Stimulated activated CD8-positive, alpha-beta memory T cell treated with anti-CD3 and anti-CD28 coated beads, Interleukin-4, amount 100 ng/mL, for 4 hours (primary cell): ENCODE measurements at places on chromosomes 12 and 14.
A peak's percentile ranks its signal among the peaks of the same experiment; 100 is the strongest.

- DNase-seq, result no peak
These were observed at the start of gene NOXRED1 for GRCh38 chr14:77423423-77423822. Gene NOXRED1 (minus strand): TSS chr14:77423523. CDS start chr14:77422889, 634 bp downstream.

DNA sequence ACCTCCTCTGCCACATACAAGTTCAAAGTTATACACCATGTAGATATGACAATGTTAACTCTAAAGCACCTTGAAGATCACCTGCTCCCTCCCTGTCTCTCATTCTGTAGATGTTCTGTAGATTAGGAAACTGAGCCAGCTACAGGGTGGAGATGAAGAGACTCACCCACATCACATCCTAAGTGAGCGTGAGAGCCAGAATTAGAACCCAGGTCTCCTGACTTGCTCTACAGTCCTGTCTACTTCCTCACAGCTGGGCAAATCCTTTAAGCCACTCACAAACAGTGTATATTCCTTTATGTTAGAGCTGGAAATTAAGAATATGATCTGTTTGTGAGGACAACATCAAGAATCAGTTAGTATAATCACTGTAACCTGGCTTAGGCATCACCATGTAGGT, 1.8 kb downstream of the APPL2 start:
- no peak for DNase-seq

- DNase-seq, result peak; percentile 68
These were observed 3.1 kb downstream of the CCND2 start for GRCh38 chr12:4276524-4277204.

DNA sequence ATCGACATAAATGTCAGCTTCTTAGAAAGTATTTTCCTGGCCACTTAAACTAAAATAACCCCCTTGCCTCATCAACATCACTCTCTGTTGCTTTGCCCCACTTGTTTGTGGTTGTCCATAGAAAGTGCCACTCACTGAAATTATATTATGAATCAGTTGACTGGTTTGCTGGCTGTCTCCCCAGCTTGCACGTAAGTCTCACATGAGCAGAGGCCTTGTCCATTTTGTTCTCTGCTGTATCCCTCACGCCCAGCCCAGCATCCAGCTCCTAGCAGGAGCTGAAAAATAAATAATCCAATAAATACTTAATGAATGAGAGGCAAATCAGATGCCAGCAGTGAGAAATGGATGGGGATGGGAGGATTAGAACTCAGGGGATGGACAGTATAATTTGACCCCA, 159.3 kb downstream of the KSR2 start:
- no peak for DNase-seq

DNA sequence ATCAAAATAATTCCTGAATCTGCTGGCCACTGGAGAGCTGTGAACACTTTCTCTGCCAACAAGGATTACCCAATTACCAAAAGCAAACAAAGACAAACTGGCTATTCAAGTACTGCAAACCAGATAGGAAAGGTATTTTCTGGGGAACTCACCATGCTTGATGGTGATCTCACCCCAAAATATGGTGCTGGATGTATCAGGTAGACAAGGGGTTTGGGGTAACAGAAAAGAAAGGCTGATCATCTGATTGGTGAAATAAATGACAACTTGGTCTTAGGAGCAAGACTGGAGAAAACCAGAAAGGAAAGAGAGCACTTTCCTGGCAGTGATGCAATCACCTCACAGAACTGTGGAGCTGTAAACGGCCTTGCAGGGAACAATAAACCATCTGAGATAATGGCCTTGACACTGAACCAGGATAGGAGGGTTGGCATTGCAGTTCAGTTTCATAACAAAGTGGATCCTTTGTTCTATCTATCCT, 31.0 kb upstream of the NPFF start:
- no peak for DNase-seq

GRCh38 chr14:69270795-69271708, 11.1 kb downstream of the GALNT16 start:
- DNase-seq, result no peak

- DNase-seq, result no peak
These were observed 3.5 kb downstream of the IRF9 start for GRCh38 chr14:24164518-24164991.

DNA sequence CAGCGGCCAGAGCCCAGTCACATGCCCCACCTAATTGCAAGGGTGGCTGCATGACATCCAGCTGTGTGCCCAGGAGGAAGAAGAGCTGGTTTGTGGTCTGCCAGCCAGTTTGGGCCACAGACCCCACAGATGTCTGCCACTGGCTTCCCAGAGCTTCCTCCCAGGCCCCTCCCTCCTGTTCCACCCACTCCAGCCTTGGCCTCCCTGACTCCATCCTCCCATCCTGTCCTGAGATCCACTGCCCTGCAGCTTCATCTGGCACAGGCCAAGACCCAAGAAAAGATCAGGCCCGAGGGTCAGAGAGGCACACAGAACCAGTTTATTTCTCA, 5.9 kb downstream of the NGB start:
- no peak for DNase-seq

DNA sequence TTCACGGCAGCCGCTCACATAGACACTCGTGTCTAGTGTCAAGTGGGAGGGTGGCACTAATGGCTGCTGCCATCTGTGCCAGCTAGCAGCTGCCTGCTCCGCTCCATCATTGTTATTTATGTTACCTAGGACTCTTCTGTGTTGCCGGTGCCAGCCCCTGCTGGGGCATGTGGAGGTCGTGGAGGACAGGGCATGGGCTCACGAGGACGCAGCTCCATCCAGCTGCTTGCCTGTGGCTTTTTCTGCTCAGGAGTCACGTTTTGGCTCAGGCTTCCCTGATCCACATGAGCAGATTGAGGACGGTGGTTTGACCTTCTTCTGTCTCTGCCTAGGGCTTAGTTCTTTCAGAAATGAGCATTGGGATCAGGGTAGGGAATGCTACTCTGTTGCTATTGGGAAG, 31.2 kb downstream of the TPCN1 start:
- no peak for DNase-seq

DNA sequence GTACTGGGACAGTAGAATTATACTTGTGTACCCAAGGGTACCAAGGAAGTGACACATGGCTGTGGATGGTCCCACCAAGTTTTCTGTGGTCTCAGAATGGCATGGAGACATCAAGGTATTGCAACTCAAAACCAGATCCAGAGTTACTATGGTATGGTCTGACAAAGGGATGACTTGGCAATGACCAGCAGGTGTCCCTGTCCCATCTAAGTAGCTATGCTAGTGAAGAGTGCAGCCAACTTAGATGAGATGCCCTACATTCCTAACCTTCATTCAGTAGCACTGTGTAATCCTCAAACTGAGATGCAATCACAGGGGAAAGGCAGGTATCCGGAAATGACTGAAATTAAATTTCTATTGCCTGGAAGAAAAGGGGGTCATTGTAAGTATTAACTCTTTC, 188.7 kb upstream of the TMEM260 start:
- DNase-seq, result no peak

- DNase-seq, result no peak
These were observed 146.9 kb downstream of the ESR2 start for GRCh38 chr14:64147126-64147790.

DNA sequence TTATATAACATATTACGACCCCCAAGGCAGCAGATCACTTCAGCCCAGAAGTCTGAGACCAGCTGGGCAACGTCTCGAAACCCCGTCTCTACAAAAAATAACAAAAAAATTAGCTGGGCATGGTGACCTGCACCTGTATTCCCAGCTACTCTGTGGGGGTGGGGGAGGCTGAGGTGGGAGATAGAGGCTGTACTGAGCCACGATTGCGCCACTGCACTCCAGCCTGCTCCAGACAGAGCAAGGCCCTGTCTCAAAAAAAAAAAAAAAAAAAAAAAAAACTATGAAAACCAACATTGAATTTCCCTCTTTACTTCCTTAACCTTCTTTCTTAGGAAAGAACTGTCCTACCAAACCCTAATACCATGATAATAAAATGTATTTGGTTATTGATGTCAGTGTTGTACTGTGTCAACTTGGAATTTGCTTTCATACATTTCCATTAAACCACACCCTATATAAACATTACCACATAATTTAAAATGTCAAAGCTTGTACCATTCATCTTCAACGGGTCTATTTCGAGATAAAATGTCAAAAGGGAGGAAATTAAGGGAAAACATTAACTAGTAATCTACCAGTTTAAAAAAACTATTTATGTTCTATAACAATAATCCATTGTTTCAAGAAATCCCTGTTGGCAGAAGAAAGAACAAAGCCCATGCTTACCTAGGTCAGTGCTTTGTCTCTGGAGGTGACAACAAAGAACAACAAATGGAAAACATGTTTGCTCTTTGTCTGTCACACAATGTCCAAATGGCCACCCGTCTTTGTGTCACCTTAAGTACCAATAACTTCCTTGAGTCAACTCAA, 17.4 kb downstream of the GALNT4 start:
- DNase-seq, result no peak

DNA sequence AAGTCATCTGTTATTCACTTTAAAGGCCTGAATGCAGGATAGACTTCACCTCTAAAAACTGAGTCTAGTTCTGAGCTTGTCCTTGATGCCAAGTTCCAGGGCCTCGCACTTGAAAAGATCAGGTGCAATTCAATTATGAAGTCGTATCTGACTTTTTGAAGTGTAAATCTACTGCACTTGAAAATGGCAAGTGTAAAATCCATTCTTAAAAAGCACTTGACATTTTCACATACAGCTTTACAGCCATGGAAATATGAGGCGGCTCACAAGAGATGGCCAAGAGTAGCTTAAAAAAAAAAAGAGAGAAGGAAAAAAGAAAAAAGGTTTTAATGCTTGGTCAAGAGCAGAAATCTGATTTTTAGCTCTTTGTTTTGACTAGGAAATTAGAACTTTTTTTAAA, 172.5 kb downstream of the GXYLT1 start:
- DNase-seq, result no peak

DNA sequence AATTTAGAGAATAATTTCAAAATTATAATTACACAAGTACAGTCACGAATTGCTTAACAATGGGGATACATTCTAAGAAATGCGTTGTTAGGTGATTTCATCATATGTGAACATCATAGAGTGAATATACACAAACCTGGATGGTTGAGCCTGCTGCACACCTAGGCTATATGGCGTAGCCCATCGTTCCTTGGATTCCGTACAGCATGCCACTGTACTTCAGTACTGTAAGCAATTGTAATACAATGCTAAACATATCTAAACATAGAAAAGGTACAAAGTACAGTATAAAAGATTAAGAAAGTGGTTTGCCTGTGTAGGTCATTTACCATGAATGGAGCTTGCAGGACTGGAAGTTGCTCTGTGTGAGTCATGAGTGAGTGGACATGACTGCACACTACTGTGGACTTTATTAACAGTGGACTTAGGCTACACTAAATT, 286.2 kb downstream of the CACNA1C start:
- DNase-seq, result no peak

DNA sequence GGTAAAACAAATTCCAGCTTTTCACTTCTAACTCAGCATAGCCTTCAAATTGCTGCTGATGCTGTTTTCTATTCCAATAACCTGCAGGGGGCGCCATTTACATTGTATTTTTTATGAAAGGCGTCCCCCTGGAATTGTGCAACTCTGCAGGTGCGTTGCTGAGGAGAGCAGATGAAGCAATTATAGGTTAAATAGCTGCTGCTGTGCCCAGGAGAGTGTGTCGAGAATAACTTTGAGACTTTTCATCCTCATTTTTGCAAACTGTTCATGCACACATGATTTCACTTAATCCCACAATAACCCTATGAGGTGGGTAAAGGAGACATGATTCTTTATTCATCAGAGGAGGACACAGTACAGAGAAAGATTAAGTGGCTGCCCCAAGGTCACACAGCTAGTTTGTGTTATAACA, 75.7 kb downstream of the MYRFL start:
- peak; percentile 45 for DNase-seq

- DNase-seq, result no peak
These were observed 1.4 kb upstream of the GLTP start for GRCh38 chr12:109881752-109882151.

DNA sequence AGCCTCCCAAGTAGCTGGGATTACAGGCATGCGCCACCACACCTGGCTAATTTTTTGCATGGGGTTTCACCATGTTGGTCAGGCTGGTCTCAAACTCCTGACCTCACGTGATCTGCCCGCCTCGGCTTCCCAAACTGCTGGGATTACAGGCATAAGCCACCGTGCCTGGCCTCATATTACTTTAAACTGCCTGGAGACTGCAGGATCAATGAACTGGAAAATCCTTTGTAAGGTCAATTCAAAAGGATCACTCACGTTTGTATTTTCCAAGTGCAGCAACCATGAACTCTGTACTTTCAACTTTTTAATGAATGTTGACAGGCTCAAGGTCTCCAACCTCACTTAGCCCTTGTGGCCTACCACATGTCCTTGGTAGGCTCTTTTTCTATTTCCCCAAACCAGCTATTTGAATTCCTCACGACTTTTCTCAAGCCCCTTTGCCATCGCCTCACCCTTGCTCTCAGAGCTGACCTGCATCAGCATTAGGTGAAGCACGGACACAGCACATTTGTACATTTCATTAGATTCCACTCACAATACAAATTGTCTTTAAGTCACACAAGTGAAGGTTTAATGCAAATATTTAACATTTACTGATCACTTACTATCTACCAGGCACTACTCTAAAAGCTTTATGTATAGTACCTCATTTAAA, 42.2 kb upstream of the GCH1 start:
- no peak for DNase-seq

DNA sequence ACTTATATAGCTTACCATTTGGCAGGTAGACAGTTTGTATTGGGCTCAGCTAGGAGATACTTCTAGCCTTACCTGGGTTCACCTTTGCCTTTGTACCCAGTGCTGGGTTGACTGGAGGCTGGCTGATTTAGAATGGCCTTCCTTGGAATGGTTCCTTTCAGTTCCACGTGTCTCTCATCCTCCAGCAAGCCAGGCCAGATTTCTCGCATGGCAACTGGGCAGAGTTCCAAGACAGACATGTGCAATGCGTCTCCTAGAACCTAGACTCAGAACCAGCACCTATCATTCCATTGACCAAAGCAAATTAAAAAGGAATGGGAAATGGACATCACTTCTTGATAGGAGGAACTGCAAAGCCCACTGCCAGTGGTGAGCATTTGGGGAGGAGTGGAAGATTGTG, 79.1 kb upstream of the BDKRB2 start:
- DNase-seq, result no peak

DNA sequence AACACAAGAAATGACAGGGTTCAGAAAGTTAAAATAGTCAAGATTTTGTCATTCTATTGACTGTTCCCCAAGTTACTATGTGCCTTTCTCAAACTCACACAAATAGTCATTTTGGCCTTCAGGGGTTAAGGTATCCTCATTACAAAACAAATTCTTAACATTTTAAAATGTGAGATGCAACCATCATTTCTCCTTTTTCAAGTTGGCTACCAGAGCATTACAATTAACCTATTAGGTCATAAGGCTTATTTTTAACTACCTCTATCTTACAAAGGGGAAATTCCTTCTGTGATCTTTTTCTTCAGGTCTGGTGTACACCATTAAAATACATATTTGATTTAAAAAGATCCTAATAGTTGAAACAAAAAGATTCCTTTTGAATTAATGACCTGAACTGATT, 61.2 kb downstream of the SLC38A1 start:
- DNase-seq, result no peak

- DNase-seq, result no peak
These were observed 2.4 kb upstream of the RNASE7 start for GRCh38 chr14:21039585-21040369.

GRCh38 chr12:112283546-112283945, 98.7 kb downstream of the HECTD4 start:
- no peak for DNase-seq
